ENCODE measurements at places on chromosomes 7 and 10. TPM values are rescaled to one million over a fixed set of nuclear protein-coding genes. Genes with fewer than 3 reads are reported as not detected.

DNA sequence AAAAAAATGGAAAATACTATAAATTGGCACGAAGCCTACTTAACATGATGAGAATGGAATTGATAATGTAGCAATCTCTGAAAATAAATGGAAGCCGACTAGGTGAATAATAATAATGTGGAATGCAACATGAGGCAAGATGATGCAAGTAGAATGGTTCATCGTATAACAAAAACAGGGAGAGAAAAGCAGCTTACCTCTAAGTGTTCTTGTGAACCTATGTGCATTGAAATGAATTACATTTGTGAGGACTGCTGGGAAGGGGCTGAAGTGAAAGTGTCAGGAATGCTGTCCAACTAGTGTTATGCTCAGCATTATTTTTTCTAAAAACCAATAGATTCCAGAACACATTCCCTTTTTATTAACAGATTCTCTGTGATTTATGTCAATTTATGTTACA lies 440.6 kb upstream of the LRRN3 start:
- no peak for DNase-seq

GRCh38 chr7:132207211-132207610 lies 369.1 kb downstream of the PLXNA4 start:
- no peak for DNase-seq

DNA sequence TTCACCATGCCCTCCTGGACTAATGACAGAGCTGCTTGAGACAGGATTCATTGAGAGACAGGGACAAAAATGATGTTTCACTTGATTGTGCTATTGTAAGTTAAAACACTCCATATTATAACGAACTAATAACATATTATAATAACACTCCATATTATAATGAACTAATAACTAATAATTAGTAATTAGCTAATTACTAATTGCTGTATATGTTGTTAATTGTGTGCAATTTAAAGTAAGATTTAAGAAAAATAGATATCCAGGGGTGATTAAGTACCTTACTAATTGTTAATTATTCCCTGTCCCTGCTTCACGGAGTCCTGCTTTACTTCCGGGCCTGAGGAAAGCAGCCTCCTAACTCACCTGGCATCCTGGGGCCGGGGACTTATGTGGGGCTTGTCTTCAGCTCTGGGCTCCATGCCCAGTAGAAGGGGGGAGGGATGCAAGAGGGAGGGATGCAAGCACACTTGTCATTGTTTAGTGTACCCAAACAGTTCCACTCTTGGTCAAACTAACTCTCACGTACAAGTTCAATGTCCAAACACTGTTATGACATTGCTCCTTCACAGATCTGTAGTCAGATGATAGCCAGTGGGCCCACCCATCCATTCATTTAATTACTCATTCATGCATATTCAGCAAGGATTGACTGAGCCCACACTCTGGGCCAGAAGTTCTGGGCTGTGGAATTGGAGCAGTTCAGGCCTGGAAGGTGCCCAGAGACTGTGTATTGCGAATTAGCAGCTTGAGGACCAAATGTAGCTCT lies 53.8 kb downstream of the COL13A1 start:
- DNase-seq = no peak

- DNase-seq = no peak
Measured at GRCh38 chr10:74837743-74838142, 11.3 kb downstream of the KAT6B start.

- DNase-seq = no peak
Measured at GRCh38 chr10:33579996-33580395, 245.5 kb upstream of the NRP1 start.

DNA sequence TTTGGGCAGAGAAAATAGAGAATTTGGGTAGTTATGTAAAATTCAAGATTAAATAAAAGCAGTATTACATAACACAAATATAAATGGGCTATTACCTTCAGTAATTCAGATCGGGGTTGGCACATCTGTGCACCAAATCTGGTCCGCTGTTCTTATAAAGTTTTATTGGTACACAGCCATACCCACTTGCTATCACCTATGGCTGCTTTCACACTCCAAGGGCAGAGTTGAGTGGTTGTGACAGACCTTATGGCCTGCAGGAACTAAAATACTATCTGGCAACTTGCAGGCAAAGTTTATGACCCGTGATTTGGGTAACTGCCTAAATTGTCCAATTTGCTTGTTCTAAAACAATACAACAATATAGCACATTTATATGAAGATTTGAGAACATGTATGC lies 249.3 kb downstream of the DIP2C start:
- DNase-seq = no peak

ITPRID1 gene
- total RNA-seq = 0.06 TPM

CPA4 gene
- total RNA-seq = 26.7 TPM
